ENCODE measurements at places on chromosomes 3 and 15.
A peak's percentile ranks its signal among the peaks of the same experiment; 100 is the strongest.

DNA sequence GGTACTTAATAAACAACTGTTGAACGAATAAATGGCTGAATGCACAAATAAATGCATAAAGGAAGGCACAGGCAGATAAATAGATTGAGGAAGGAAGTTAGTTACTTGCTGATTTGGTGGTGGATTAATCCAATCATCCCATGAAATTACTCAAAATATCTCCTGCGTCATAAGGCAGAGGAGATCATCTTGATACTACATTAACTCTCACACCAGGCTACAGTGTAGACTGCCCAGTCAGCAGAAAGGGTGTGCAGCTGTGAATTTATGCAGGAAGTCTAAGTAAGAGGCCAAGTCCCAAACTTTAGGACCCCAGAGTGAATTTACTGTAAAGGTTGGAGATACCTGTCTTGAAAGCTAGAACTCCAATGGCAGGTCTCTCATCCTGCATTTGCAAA is 38.6 kb downstream of the PRICKLE2 start:
- no peak for DNase-seq

DNA sequence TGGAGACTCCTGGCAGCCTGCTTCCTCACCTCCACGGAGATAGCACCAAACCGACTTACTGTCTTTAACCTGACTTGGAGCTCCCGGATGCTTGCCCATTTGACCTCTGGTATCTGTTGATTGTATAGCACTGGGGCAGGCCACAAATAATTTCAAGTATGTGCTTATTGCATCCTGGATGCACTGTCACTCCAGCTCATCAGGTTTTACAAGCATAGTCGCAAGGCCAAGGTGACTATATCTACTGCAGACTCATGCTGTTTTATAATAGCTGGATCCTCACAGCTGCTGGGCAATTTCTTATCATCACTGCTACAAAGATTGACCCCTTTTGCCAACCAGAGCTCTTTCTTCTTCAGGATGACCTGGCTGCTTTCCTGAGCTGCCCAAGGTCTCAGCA is 45.6 kb downstream of the PEX5L start:
- no peak for DNase-seq

DNA sequence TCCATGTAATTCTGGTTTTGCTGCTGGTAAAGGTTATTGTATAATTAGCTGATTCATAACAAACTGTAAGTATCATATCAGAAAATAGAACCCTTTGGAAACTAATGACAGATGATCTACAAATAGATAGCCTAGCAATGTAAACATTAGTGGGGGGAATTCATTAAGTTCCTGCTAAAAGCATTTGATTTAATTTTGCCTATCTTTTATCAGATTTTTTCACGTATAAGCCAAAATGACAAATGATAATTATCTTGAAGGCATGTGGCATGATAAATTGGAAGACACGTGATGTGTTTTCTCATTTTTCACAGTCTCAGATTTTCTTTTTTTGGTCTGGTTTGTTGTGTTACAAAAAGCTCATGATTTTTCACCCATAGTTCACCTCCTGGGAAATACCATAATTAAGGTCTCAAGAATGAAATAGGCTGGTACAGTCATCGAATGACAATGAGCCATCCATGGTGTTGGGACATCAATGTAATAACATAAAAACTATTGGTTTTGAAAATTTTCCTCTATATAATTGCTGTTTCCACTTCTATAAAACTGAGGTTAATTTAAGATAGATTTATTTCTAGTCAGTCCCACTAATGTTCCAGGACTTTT is 325.9 kb upstream of the TBL1XR1 start:
- no peak for DNase-seq

GRCh38 chr3:63349583-63350573 is 71.8 kb downstream of the SYNPR start:
- DNase-seq, result peak; percentile 74

DNA sequence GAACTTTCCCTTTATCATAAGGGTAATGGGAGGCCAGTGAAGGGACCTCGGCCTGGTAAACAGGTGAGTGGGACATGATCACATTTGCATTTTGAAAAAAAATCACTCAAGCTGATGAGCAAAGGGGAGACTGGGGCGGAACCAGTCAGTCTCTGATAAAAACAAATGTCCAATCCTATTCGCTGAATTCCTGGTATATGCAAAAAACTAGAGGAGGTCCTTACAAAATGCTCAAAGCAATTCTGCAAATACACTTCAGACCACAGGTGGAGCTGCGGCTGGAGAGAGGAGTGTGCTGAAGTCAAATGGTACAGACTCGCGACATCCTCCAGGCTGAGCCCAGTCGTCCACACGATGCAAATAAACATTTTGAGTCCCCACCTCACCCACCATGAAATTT is 166.7 kb downstream of the FOXP1 start:
- no peak for DNase-seq

DNA sequence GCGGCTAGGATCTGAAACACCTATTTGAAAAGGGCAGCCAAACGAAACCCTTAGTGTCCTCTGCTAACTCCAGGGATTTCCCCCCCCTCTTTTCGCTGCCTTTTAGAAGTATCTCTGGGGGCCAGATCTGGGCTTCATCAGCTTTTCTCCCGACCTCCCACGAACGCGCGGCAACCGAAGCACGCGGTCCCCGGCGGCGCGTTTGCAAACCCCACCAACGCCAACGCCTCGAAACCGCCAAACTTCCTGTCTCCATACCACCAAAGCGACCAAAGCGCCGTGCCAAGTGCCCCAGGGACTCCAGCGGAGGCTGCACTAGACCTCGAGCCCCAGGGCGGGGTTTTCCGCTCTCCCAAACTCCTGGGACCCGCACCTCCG is 155.8 kb upstream of the FRMD4B start:
- no peak for DNase-seq

DNA sequence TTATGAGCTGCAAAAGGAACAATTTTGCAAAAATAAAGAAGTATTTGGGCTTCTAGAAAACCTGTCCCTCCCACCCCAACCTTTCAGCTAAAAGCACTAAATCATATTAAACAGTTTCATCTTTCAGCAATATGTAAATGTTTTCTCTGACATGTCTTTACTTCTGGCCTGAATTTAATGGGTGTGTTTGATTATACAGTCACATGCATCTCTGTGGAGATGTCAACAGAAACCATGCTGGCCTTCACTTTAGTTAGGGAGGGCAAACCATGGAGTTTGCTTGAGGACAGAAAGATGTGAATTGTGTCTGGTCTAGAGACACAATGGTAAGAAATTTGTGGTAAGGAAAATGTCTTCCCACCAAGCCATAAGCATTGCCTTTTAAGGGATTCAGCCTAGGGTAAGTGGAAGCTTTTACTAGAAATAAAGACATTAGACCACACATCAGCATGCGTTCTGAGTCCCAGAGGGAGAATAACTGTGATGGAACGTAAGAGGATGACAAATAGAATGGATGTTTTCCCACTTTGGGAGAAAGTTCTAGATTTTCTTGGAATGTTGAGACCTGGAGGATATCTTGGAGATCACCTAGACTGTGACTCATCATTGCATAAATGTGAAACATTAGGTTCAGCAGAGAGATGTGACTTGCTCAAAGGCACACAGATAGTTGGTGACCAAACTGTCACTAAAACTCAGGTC is 68.9 kb downstream of the ST8SIA2 start:
- DNase-seq, result peak; percentile 80

DNA sequence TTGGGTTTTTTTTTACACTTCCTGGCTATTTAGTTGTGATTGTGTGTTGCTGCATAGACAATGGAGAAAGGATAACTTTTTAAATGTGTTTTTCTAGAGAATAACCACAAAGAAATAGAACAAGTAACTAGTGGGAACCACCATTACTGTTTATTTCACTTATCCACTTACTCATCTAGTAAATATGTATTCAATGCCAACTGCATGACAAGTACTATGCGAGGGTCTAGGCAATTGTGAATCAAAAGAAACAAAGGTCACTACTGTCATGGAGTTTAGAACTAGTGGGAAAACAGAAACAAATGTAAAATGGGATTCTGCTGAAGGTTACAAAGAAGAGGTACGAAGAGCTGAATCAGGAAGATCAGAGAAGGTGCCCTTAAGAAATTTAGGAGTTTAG is 600.9 kb upstream of the ROBO2 start:
- DNase-seq, result peak; percentile 55

DNA sequence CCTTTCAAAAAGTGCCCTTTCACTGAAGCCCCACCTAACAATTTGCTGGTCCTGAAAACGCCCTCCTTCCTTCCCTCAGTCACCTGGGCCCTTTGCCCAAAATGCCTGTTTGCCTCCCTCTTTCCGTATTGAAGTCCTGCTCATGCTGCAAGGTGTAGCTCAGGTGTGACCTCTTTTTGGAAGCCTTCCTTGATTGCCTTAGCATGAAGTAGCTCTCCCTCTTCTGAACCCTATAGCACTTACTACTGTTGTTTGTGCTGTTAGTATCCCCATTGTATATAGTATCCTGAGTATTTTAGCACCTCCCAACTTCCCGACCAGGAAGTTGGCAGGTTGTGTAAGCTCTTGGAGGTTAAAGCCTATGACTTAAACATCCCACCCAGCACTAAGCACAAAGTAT is 1.7 kb downstream of the PLS1 start:
- no peak for DNase-seq

DNA sequence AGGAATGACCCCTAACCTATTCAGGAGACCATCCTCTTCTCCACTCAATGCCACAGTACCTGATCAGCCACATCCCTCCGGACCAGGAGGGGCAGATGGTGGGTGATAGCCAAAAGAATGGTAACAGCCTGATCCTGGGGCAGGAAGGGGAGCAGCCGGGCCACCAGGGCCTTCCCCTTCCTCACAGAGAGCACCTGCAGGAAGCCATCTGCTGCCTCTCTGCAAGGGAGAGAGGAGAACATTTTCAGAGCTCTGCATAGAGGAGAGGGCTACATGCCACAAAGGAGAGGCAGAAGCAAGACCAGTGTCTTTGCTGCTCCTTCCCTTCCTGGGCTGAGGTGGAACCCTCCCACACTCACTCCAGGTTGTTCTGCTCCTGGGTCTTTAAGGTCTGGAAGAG is 5.5 kb upstream of the SPG11 start:
- no peak for DNase-seq

DNA sequence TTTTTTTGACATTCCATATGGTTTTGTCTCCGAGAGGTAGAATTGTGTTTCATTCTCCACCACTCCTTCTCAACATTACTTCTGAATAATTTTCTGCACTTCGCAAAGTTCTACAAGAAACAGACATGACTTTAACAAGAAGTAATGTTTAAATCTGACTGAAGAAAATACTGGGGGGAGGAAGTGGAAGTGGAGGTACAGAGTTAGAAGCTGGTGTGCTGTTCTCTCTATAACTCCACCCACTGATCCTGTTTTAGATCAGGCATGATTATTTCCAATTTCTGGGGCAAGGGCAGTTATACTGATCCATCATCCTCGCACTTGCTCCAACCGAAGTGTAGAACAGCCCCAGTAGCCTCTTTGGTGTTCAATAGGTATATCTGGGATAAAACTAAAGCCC is 9.2 kb upstream of the MCCC1 start:
- DNase-seq, result no peak

GRCh38 chr3:35081899-35082298 is 557.4 kb upstream of the ARPP21 start:
- no peak for DNase-seq

GRCh38 chr3:157104928-157105652 is 54.9 kb downstream of the CCNL1 start:
- no peak for DNase-seq

DNA sequence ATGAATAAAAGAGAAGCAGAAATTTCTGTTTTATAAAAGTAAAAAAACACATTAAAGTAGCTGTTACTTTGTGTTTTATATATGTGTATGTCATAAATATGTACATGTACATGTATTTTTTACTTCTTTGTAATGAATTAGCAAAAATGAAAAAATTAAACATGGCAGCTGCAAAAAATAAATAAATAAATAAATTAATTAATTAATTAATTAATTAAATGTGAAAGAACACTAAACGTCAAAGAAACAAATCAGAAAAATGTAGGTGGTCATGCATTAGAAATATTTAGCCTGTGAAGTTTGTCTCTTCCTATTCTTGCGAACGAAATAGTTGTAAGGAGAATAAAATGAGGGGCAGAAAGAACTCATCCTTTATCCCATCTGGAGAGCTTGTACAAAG is 357.0 kb downstream of the ZIC4 start:
- DNase-seq, result no peak

DNA sequence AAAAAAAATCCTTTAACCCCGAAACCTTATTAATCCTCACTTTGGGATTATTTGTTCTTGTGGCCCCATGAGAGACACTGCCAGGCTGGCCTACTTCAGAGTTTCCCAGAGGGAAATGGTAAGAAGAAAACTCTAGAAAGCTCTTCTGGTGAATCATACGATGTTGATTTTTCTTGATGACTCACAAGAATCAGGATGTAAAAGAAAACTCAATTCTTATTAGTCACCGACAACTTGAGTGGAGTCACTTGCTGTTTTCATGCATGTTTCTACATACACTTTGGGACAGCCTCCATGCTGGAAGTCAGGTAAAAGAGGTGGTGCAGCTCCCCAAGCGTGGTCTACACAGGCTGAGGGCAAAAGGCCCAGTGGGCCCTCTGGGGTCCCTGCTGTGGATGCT is 42.8 kb downstream of the MYO5C start:
- DNase-seq, result peak; percentile 92

GRCh38 chr3:49519296-49519695 is 35.0 kb upstream of the BSN start:
- DNase-seq, result no peak

DNA sequence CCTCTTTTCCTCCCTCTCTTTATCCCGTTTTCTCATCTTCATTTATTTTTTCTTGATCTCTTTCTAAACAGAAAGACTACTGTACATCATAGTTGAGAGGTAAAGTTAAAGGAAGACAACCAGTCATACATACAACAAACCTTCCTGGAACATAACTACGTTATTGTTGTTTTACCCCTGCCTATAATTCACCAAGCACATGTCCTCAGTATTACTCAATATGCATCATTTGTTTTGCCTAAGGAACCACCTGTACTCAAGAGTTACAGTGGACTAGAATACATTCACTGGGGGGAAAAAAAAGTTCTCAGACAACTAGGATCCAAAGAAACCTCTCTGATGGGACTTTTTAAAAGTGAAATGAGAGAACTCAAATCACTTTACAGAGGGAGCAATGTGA is 344.7 kb upstream of the RBMS3 start:
- no peak for DNase-seq

- no peak for DNase-seq
Measured at GRCh38 chr3:116200956-116201690, 244.2 kb downstream of the LSAMP start.

DNA sequence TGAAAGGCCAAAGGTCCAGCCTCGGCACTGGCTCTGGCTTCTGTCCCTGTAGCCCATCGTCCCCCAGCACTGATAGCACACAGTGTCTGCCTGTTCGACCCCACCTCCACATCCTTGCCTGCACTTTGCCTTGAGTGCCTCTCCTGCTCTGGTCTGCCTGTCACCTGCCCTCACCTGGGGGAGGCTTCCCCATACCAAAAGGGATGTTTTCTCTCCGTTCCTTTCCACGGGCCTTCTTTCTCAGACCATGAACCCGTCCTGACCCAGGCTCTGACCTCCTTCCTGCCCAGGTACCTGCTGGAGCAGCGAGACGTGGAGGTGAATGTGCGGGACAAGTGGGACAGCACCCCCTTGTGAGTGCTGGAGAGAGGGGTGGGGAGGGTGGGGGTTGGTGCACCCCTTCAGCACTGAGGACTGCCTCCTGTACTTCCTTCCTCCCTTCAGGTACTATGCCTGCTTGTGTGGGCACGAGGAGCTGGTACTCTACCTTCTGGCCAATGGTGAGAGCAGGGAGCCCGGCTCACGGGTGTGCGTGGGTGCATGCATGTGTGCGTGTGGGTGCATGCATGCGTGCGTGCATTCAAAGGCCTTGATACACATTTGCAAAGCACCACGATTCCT is 1.5 kb downstream of the ABTB1 start:
- DNase-seq, result no peak

Measured in fibroblast of skin of scalp (primary cell).